Left ventricle myocardium inferior (tissue), 1 donor: ENCODE measurements at places on chromosomes 1 and 21.
A peak's percentile ranks its signal among the peaks of the same experiment; 100 is the strongest.

DNA sequence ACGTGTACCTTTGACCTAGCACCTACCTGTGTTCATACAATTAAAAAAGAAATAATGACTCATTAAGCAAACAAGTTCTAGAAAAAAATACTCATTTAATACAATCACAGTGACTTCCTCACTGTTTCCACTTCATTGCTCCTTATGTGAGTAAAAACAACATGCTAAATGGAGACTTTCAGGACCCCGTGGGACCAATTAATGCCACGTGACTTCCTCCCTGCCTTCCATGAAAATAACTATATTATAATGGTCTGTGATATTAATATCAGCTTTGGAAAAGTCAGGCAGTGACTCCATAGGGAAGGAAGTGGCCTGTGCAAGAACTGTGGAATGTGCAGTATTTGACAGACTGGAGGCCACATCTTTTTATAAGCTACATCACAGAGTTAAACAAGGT is 337.8 kb downstream of the HLX start:
- peak; percentile 32 for DNase-seq

DNA sequence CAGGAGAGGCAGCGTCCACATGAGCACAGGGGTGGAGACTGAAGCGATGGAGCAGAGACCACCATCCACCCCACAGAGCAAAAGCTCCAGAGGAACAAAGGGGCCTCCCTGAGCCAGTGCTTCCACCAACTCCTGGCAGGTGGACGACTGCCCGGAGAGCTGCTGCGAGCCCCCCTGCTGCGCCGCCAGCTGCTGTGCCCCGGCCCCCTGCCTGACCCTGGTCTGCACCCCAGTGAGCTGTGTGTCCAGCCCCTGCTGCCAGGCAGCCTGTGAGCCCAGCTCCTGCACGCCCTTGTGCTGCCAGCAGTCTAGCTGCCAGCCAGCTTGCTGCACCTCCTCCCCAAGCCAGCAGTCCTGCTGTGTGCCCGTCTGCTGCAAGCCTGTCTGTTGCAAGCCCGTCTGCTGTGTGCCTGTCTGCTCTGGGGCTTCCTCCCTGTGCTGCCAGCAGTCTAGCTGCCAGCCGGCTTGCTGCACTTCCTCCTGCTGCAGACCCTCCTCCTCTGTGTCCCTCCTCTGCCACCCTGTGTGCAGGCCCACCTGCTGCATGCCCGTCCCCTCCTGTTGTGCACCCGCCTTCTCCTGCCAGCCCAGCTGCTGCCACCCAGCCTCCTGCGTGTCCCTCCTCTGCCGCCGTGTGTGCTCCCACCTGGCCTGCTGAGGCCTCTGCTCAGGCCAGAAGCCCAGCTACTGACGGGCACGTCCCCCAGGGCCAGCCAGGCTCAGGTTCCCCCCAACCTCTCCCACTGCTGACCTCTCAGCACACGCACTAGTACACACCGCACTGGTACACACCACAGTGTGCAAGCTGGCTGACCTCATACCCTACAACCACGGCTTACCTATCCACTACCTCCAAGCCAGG is 5.4 kb downstream of the KRTAP10-12 start:
- DNase-seq, result no peak

DNA sequence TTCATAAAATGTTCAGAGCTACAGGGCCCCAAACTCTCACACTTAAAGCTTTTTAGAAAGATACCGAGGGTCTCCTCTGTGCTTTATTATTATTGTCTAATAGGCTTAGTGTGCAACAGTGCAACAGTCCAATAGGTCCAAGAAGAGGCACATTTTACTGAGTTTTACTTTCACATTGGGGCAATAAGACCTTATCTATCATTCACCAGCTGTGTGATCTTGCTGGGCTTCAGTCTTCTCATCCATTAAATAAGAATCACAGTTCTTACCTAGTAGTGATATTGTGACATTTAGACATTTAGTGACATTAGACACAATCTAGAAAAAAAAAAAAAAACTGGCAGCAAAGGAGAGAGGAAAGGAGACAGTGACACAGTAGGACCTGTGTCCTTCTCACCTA is 175.8 kb upstream of the NFIA start:
- DNase-seq, result no peak

DNA sequence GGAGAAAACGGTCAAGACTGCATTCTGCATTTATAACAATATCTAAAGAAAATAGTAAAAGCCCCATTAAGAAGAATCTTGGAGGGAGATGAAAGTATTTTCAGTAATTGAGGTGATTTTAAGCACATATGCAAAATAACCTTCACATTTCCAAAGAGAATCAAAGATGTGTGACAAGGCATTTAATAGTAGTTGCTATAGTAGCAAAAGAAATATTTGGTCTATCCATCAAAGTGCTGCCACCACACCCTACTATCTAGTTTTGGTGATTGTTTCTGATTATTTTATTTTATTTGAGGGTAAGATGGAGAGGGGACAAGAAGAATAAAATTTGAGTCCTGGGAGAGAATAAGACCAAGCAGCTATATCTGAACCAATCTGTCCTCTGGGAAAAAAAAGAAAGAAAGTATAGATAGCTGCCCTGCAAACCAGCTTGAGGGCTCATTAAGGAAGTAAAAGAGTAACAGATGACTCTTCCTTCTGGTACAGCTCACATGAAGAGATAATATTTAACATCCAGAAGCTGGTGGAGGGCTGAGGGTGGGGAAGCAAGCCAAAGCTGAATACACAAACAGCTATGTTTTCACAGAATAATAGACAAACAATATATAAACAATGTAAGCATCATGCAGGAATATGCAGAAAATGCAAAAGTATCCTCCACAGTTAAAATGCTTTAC is 47.2 kb upstream of the RASAL2 start:
- no peak for DNase-seq

GRCh38 chr1:11364170-11364569 is 91.2 kb downstream of the UBIAD1 start:
- DNase-seq, result no peak
